ENCODE measurements at places on chromosomes 12 and 14.

DNA sequence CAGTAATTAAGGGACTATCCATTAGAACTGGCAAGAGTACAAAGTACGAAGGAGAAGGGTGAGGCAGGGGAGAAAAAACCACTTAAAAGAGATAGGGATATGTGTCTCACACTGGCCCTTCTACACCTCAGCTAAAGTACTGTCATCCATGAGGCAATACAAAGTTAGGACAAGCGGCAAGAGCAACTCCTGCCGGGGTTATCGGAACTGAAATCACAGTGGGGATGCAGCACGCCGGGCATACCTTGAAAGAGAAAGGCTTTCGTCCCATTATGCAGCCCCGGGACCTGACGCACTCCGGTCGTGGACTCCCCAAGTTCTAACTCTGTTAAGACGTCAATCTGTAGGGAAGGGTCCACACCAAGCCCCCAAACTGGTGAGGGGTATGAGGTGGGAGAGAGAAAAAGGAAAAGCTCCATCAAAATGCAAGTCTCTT, 1.1 kb downstream of the NELL2 start:
- no peak for DNase-seq

GRCh38 chr14:20327005-20327869, 5.8 kb downstream of the CCNB1IP1 start:
- peak; percentile 72 for DNase-seq

- DNase-seq = no peak
Measured at GRCh38 chr14:81423504-81423903, 23.4 kb upstream of the STON2 start.

DNA sequence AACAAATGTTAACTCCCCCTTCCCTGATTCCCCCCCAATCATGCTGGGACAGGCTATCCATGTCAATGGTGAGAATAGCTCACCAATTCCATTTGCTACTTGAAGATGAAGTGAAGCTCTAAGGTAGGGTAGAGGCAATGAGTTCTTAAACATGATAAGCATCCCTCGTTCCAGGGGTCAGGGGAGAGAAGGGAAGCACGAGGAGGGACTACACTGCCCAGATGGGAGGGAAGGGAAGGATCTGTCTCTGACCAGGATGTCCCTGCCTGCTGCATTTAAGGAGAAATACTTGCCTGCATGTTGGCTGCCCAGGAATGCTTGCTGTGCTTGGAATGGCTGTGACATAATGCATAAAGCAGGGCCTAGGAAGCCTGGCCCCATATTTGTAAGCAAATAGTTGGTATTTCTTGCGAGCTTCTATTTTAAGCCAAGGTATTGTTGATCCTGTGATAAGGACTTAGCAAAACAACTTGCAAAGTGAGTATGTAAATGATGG, 155.1 kb downstream of the CEP83 start:
- DNase-seq = peak; percentile 66

DNA sequence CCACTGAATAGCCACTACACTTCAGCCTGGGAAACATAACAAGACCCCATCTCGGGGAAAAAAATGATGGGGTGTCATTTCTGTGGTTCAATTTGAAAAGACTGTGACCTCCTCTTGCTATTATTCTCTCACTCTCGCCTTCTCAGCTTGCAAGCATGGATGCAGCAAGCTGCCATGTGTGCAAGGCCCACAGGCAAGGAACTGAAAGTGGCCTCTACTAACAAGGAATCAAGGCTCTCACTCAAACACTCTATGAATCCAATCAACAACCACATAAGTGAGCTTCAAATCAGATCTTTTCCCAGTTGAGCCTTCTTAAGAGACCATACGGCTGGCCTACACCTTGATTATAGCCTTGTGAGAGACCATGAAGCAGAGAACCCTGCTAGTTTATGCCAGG, 17.9 kb upstream of the DHRS7 start:
- DNase-seq = no peak

GRCh38 chr14:93042968-93043940, 72.5 kb downstream of the ITPK1 start:
- peak; percentile 63 for DNase-seq

DNA sequence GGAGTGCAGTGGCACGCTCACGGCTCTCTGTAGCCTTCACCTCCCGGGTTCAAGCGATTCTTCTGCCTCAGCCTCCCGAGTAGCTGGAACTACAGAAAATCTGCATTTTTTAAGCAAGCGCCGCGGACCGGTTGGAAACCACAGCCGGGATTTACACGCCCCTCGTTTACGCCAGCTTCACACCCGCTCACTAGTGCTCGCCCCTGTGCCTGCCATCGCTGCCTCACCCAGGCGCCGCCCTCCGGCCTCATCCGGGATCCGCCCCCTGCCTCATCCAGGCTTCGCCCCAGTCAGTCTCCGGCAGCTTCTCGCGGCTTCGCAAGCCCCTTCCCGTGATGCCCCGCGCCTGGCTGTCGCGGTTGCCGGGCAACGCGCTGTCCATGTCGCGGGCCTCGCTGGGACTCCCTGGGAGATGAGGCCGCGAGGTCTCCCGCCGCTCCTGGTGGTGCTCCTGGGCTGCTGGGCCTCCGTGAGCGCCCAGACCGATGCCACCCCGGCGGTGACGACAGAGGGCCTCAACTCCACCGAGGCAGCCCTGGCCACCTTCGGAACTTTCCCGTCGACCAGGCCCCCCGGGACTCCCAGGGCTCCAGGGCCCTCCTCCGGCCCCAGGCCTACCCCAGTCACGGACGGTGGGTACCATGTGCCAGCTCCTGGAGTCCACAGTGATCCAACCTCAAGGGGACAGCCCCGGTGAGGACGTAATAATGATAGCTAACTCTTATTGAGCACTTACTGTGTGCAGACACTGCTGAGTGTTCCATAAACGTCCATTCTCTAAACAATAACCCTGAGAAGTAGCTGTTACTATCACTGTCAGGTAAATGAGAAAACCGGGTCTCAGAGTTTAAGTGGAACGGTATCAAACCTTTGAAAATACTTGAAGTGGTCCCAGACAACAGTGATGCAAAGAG, at the start of gene TCTN1:
TSS of gene TCTN1 (plus strand) at position 359 of the 914 bp plus-strand sequence. CDS start at position 413, 54 bp downstream.
- DNase-seq = peak; percentile 91

GRCh38 chr12:77572371-77572770, 258.3 kb upstream of the NAV3 start:
- no peak for DNase-seq

- peak; percentile 60 for DNase-seq
Measured at GRCh38 chr12:64522316-64522715, 70.4 kb downstream of the TBK1 start.

DNA sequence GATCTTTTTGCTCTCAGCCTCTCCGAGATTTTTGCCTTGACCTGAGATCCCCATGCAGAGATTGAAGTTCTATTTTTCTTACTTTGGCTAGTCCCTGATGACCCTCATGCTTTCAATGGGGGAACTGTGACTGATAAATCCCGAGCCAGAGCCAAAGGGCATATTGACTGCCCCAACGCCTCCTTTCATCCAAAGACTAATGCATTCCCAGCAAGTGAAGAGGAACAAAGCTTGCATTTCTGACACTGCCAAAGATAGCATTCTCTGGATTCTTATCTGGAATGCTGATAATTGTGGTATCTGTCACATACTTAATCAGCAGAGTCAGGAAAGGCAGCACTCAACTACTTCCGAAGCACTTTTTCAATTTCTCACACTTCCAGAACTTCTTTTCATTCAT, 152.3 kb upstream of the EGLN3 start:
- DNase-seq = no peak

DNA sequence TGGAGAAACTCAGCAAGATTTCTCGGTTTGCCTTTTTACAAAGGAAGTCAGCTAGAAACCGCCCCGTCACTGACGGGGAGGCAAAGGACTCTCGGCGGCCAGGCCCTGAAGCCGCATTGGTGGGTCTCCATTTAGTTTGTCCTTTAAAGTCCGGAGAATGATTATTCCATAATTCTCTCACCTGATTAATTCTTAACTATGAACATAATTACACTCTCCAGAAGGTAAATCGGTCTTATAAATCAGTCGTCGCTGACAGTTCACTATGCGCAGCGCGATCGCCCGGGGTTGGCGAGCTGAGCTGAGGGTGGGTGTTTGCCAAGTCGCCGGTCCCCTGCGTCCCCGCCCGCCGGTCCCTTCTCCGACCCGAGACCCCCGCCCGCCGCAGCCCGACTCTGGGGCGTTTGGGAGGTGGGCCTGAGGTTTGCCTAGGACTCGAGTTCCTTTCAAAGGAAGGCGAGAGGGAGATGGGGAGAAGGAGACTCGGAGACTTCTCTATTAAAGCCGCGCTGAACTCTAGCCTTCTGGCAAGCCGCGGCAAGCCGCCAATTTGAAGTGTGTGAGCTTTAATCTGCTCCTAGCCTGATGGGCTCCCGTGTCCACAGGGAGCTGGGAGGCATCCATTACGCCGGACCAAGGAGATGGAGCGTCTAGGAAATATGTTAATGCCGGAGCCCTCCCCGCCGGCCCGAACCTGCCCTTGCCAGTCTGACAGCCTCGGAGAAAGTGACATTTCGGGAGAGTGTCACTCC, 392.9 kb downstream of the NOVA1 start:
- DNase-seq = no peak

- DNase-seq = peak; percentile 8
Measured at GRCh38 chr12:2531371-2531770, 263.4 kb upstream of the FKBP4 start.

DNA sequence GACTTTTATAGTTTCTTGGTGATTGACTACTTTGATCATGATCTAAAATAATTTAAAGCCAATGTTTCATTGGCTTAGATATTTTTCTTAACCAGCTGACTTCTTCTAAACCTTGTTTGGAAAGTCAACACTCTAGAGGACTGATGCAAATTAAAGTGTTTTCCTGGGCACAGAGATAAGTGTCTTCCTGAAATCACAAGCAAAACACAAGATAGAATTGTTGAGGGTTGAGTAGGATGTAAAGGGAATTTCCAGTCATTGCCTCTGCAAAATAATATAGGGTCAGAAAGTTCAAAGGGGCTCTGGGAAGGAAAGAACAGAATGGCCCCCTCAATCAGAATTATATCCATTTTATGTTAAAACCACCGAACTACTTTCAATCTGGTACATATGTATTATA, 156.3 kb upstream of the LRIG3 start:
- no peak for DNase-seq

GRCh38 chr14:101948666-101949216, 15.6 kb upstream of the DYNC1H1 start:
- no peak for DNase-seq

DNA sequence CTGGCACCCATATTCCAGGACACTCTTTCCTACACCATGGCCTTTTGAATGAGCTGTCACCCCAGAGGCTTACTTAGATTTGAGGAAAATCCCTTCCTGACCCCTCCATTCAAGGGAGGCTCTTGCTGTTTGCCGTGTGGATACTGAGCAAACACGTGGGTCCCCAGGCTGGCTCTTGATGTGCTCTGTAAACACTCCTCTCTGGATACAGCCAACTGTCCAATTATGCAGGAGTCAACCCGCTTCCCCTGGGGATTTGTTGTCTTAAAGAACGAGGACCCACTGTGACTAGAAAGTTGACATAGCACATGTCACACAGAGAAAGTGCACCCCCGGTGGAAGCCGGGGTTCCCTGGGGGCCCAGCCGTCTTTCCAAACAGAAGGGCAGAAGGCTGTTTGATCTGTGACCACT, 75.8 kb upstream of the CEP83 start:
- no peak for DNase-seq

GRCh38 chr12:79615596-79616560, 74.9 kb downstream of the PAWR start:
- no peak for DNase-seq

- DNase-seq = no peak
Measured at GRCh38 chr14:57008534-57008933, 198.3 kb upstream of the OTX2 start.

DNA sequence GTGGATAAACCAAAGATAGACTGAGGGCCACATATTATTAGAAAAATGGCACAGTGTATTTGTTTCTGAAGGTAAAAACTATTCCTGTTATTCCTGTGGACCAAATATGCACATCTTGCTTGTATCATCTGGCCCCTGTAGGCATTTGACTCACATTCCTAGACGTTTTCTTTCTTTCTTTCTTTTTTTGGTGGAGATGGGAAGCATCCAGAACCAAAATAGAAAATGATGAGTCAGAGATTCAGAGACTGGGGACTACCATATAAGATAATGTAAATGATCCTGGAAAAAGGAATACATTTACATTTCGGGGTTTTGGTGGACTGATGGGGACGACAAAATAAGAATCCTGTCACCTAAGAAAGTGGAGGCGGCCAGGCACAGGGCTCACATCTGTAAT, 24.2 kb downstream of the TRIM9 start:
- DNase-seq = peak; percentile 2

GRCh38 chr12:84270470-84271140, 642.0 kb downstream of the SLC6A15 start:
- DNase-seq = no peak

DNA sequence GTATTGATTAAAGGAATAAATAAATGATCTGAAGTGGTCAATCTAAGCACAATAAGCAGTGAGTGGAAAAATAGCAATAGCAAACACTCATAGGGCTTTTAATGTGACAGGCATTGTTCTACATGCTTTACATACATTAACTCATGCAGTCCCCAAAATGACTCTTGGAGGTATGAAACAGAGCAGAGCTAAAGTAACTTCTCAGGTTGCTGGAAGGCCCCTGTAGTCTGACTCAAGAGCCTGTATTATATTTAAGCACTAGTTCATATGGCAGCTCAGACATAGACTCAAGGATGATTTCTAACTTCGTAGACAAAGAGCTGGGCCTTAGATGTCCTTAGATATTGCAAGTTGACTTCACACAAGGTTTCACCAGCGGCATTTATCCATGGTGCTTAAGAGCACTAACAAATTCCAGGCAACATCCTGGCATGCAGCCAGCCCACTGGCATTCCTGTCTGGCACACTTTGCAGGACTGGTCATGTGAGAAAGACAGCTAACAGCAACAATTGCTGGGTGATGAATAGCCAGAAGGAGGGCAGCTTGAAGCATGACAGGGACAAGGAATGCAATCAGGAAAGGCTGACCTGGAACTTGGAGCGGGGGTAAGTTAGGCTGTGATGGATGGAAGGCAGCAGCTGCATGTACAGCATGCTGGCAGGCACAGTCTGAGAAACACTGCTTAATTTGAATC, 22.9 kb upstream of the KTN1 start:
- DNase-seq = peak; percentile 84

DNA sequence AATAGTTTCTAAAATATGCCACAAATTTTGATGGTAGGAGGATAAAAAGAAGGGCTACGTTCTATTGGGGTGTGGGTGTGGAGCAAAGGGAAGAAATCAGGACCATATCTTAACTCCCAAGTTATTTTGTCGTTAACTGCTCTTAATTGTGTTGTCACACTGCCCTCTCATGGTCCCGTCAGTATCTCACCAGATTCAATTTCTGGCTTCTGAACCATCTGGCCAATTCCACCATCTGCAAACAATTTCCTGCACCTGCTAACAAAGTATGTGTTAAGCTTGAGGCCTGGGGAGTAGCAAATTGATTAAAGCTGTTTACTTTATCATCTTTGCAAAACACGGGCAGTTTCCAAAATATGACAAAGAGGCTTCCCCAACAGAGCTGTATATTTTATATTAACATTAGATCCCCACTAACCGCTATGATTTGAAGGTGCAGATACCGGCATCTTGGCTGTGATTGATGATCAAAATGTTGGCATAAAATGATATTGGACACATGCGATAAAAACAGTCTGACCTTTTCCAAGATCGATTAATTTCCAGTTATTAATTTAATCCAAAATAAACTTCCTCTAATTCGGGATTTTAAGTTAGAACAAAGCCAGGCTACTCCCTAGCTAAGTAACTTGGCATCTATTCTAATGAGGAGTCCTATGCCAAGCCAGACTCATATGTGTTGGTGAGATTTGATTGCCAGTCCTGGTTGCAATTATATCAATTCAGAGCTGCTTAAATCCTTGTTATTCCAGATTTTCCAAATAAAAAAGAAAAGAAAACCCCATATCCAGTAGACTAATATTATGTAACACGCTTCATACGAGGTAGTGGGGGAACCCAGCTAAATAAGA, 6.9 kb upstream of the DNM1L start:
- DNase-seq = peak; percentile 83

GRCh38 chr12:31316891-31317290, 9.1 kb downstream of the SINHCAF start:
- no peak for DNase-seq

Measured in IMR-90 (cell line).